ENCODE measurements at places on chromosomes 3 and 15.

GRCh38 chr15:22956978-22957260 lies 23.2 kb downstream of the CYFIP1 start:
- DNase-seq: no peak

- no peak for DNase-seq
Measured at GRCh38 chr15:66714543-66714981, 12.5 kb downstream of the SMAD6 start.

DNA sequence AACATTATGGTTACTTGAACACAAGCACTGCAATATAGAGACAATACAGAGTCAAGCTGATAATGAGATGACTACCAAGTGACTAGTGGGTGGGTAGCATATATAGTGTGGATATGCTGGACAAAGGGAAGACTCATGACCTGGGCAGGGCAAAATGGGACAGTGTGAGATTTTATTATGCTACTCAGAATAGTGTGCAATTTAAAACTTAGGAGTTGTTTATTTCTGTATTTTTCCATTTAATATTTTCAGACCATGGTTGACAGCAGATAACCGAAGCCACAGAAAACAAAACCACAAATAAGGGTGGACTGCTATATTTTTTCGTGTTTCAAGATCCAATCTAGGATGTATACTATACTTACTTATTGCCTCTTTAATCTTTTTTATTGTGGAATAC lies 19.6 kb downstream of the GALK2 start:
- DNase-seq: no peak

- DNase-seq: no peak
Measured at GRCh38 chr3:23682646-23683045, 123.1 kb upstream of the UBE2E1 start.

GRCh38 chr15:59292442-59293151 lies 80.1 kb downstream of the MYO1E start:
- DNase-seq: no peak

DNA sequence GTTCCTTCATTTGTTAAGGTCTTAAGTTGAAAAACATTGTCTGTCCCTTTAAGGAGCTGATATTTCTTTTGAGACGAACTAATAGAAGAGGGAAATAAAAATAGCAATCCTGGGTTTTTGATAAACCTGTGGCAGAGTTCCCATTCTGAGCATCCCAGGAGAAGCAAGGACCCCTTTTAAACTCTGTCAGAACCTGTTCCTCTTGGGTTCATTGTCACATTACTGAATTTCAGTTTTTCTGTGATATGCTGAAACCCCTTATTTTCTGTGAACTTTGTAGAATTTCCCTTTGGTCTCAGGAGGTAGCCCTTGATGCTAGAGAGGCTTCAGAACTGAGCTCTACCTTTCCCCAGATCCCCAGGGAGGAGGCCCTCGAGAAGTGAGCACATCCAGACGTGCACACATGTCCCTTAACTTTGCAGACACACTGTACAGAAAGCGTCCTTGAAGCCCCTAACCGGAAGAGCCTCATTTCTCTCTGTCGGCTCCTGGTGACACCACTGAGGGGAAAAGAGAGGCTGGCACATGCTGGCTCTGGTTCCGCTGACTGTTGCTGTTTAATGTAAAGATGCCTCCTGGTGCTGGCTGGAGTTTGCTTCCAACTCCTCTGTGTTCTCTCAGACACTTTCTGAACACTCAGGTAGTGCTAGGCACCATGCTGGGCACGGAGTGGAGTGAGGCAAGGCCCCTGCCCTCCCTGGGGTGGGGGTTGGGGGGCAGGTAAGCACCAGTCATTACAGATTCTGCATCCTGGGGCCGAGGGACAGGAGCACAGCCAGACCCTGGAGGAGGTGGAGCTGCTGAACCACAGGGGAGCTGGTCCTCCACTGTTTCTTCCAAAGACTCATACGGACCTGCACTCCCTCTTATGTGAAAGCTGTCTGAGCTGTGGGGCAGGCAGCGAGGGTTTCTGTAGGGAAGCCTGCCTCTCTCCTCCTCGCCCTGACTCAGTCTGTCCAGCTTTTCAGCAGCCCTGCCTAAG lies 77.5 kb downstream of the CHDH start:
- DNase-seq: no peak

GRCh38 chr3:141454906-141455602 lies 31.8 kb upstream of the RASA2 start:
- peak; percentile 68 for DNase-seq
